ENCODE measurements at places on chromosomes 6 and 20.

GRCh38 chr20:62874964-62875344 lies 13.3 kb upstream of the TCFL5 start:
- peaks cover 14% of the 10 kb centered on the region for H3K4me1 ChIP-seq
- DNase-seq = no peak
- peak overlapping the region; percentile 28 for H3K27ac ChIP-seq

DNA sequence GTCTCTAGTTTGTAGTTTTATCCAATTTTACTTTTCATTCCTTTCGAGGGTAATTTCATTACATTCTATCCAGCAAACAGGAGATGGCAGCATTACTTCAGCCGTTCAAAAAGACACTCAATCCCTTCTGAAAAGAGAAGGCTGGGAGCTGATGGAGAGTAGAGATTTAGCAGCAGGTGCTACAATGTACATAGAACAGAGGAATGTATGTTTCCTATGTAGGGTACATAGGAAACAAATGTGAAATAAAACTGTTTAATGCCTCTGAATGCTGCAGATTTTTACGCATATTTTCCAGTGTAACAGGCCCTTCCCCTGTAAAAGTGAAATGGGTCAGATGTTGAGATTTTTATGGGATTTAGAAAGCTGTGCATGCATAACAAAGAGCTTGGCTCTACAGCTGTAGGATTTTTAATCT lies 16.0 kb downstream of the RPS12 start:
- H3K4me1 ChIP-seq = no peaks in the 10 kb centered on the region
- H3K27me3 ChIP-seq = no peaks in the 10 kb centered on the region
- H3K36me3 ChIP-seq = no peaks in the 10 kb centered on the region
- H3K4me3 ChIP-seq = no peak overlapping the region
- no peak overlapping the region for H3K27ac ChIP-seq
- DNase-seq = no peak

- peaks cover 42% of the 10 kb centered on the region for H3K4me1 ChIP-seq
- peaks cover 32% of the 10 kb centered on the region for H3K36me3 ChIP-seq
- H3K27ac ChIP-seq = no peak overlapping the region
- H3K4me3 ChIP-seq = peak overlapping the region; percentile 76
- peaks cover 100% of the 10 kb centered on the region for H3K27me3 ChIP-seq
Measured at GRCh38 chr20:38731738-38732113, 7.4 kb downstream of the SLC32A1 start.

DNA sequence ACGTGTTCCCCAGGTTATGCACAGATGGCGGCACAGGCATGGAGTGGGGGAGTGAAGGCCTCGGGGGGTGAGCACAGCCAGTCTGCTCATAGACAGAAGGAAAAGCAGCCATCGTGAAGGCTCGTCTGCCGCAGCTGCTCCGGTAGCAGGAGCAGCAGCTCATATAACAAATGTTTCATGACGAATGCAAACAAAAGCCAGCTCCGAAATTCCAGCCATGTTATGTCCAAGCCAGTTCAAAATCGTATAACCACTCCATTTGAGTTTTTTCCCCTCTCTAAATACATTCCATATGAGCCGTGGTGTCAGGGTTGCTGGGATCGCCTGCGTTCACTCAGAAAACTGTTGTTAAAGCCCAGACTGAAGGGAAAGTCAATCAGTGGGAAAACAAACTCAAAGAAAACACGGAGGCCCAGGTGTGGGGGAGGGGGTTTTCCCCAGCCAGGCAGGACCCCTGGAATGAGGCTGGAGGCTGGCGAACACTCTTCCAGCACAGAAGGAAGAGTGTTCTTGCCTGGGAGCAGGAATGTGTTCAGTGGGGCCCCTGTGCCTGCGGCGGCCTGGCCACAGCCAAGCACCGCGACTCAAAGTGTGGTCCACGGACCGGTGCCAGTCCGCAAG lies 280.4 kb upstream of the TAB2 start:
- DNase-seq = no peak
- H3K27ac ChIP-seq = no peak overlapping the region
- peaks cover 13% of the 10 kb centered on the region for H3K36me3 ChIP-seq
- H3K27me3 ChIP-seq = no peaks in the 10 kb centered on the region
- H3K4me1 ChIP-seq = peaks cover 4% of the 10 kb centered on the region

DNA sequence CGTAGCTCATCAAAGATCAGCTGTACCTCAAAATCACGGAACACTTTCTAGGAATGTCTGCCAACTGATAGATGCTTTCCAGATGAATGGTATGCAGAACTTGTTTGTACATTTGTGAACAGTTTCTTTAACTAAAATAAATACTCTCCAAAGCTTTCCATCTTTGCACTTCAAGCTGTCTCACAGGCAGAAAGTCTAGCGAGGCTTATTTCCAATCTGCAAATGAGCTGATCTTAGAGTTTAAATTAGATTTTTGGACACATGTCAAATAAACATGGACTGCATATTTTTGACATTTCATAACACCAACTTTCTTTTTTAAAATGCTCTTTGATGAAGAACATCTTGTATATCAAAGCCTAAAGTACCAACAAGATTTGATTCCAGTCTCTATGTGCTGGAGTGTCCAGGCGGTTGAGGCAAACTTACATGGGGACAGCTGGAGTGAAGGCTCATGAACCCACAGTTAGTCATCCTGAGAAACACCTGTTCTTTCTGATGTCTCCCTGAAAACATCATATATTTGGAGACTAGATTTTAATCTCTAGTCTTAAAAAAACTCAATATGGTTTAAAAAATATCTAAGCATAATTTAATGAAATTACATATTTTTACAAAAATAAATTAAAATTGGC lies 268.6 kb upstream of the AGPAT4 start:
- peaks cover 4% of the 10 kb centered on the region for H3K4me1 ChIP-seq
- H3K4me3 ChIP-seq = no peak overlapping the region
- no peaks in the 10 kb centered on the region for H3K27me3 ChIP-seq
- H3K36me3 ChIP-seq = peaks cover under 1% of the 10 kb centered on the region
- no peak overlapping the region for H3K27ac ChIP-seq

GRCh38 chr6:135871296-135871695 lies 19.8 kb downstream of the PDE7B start:
- H3K27ac ChIP-seq = no peak overlapping the region
- DNase-seq = no peak
- H3K36me3 ChIP-seq = no peaks in the 10 kb centered on the region
- H3K4me1 ChIP-seq = peaks cover 6% of the 10 kb centered on the region

- no peak overlapping the region for H3K4me3 ChIP-seq
- no peak overlapping the region for H3K27ac ChIP-seq
- peaks cover 71% of the 10 kb centered on the region for H3K27me3 ChIP-seq
- no peaks in the 10 kb centered on the region for H3K36me3 ChIP-seq
- DNase-seq = peak; percentile 55
Measured at GRCh38 chr20:46174469-46175126, 56.5 kb downstream of the CD40 start.

Data from effector memory CD8-positive, alpha-beta T cell (primary cell).